ENCODE measurements at places on chromosomes 3 and 15.

GRCh38 chr15:49135911-49136310 lies 19.5 kb downstream of the COPS2 start:
- peak; percentile 46 for DNase-seq

- DNase-seq: no peak
These were observed 82.1 kb downstream of the IL5RA start for GRCh38 chr3:3027976-3028567.

GRCh38 chr15:39944726-39945125 lies 10.8 kb downstream of the EIF2AK4 start:
- no peak for DNase-seq

DNA sequence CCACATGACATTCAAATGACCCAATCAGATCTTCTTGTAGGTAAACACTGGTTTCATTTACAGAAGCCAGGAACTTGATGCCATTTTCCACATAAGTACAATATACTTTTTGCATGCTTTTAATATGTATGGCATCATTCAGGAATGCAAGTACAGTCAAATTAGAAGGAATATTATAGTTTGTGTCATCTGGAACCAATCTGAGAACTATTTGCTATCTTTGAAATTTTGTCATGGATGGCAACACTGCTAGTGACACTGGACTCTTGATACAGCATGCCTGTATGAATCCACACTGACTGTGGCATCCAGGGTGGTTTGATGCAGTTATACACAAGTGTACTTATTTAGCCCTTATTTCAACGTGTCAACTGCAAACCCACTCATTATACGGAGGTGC lies 141.6 kb downstream of the EBLN2 start:
- DNase-seq: no peak

- no peak for DNase-seq
These were observed 33.2 kb downstream of the HDAC11 start for GRCh38 chr3:13513051-13513912.

DNA sequence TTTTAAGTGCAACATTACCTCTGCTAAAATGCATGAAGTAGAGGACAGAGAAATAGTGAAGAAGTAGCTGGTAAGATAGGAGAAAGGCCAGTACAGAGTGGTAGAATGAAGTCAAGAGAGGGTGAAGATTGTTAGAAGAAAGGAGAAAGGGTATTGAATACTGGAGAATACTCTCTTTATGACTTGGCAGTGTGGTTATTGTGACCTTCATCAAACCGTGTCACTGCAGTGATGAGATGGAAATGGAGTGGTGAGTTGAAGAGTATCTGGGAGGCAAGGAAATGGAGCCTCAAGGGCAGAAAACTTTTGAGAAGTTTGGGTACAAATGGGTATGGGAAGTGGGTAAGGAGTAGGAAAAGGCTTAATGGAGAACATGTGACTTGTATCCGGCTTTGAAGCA lies 24.7 kb downstream of the MINDY2 start:
- DNase-seq: no peak

DNA sequence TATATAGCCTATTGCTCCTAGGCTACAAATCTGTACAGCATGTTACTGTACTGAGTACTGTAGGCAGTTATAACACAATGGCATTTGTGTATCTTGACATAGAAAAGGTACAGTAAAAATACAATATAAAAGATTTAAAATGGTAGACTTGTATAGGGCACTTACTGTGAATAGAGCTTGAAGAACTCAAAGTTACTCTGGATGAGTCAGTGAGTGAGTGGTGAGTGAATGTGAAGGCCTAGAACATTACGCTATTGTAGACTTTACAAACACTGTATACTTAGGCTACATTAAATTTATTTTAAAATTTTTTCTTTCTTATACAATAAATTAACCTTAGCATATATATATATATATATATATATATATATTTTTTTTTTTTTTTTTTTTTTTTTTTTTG lies 140.0 kb upstream of the UBE2E1 start:
- DNase-seq: no peak

DNA sequence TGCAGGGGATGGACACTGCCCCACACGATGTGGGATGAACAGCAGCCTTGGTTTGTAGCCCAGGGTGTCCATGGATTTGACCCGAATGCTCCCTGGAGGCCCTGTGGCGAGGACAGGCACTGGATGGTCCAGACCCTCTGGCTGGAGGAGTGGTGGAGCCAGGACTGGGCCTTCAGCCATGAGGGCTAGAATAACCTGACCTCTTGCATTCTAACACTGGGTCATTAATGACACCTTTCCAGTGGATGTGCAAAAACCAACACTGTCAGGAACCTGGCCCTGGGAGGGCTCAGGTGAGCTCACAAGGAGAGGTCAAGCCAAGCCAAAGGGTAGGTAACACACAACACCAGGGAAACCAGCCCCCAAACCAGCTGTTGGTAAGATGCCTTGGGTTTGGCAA lies 51.4 kb downstream of the OXNAD1 start:
- DNase-seq: no peak

All from SW 1271 (cell line).